Esophagus mucosa (tissue), 1 donor: ENCODE measurements at places on chromosomes 1 and 21.

GRCh38 chr1:33170351-33171274 lies 11.2 kb downstream of the TRIM62 start:
- no peak for ATAC-seq

DNA sequence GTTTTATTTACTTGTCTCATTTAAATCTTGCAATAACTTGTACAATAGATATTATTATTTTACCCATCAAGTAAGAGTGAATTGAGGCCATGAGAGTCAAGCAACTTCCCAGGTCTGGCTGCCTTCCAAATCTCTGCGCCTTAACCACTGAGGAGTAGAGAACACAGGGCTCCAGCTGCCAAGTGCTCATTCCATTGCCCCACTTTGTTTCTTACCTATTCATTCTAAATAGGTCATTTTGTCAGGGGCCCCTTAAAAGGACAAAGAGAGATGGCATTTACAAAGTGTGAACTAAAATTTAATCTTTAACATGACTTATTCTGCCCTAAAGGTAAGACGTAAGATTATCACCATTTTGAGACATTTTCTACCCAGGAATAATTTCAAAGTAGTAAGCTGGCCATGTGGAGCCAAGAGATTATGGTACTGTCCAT lies 3.5 kb downstream of the PPP1R15B start:
- no peak for ATAC-seq

DNA sequence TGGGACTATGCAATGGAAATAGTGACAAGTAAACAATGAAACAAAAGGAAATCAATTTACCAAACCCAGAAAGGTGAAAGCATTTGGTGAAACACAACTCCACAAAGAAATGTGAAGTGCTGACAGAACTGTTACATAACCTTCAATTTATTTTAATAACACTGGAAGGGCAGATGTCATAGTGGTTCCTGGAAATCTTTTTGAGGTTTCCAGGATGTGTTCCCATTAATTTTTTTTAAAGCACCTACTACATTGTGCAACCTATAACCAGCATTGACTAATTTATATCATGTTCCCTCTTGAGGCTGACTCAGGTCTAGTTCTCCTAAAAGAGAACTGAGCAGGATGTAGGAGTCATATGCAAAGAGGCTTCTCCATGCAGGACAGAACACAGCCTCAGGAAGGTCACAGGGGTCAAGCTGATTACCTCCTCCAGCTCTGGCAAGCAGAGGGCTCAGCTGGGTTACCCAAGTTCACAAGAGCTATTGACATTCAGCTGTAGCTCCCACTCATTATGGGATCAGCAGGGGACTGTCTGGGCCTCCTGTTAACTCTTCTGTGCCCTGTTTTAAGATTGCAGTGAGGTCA lies 157.1 kb upstream of the NRIP1 start:
- ATAC-seq, result peak; percentile 94

DNA sequence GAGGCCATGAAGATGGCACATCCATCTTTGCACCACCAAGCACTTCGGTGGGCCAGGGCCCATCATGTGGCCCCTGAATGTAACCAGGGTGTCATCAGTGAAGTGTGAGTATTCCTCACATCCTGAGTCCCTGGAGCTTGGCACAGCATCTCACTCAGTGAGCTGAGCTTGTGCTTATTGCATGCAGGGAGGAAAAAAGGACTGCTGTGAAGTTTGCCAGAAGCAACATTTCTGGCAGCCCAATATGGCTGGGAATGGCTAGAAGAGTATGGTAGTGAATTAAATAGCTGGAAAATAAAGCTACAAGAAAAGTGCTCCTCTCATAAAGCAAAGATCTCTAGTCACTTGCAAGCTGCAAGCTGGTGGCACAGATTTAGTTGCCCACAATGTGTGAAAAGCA lies 109.3 kb downstream of the TNFSF18 start:
- ATAC-seq, result no peak

DNA sequence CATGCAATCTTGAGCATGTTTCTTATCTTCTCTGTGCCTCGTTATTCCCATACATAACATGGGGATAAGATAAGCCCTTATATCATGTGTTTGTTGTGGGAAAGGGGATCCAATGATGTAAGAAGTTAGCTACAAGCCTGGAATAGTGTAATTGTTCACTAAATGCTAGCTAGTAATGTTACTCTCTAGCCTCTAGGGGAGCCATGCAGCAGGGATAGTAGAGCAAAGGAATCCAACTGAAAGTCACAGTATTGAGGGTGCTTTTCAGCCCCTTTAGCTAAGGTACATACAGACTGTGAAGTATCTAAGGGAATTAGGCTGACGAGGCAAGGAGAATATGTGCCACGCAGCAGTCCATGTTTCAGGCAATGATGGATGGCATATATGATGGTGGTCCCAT lies 46.9 kb downstream of the IL23R start:
- peak; percentile 49 for ATAC-seq

- no peak for ATAC-seq
These were observed 18.9 kb downstream of the SLC6A9 start for GRCh38 chr1:44012404-44012803.
